ENCODE measurements at places on chromosomes 1 and 21. TPM values are rescaled to one million over a fixed set of nuclear protein-coding genes. Genes with fewer than 3 reads are reported as not detected.

- no peak for DNase-seq
These were observed 186.0 kb downstream of the LEPR start for GRCh38 chr1:65606426-65606825.

GRCh38 chr1:186164773-186165172 is 210.3 kb downstream of the TPR start:
- no peak for DNase-seq

GRCh38 chr1:77540501-77541161 is 141.8 kb downstream of the ZZZ3 start:
- no peak for DNase-seq

GRCh38 chr1:106555571-106555970 is 500.9 kb upstream of the PRMT6 start:
- no peak for DNase-seq

DNA sequence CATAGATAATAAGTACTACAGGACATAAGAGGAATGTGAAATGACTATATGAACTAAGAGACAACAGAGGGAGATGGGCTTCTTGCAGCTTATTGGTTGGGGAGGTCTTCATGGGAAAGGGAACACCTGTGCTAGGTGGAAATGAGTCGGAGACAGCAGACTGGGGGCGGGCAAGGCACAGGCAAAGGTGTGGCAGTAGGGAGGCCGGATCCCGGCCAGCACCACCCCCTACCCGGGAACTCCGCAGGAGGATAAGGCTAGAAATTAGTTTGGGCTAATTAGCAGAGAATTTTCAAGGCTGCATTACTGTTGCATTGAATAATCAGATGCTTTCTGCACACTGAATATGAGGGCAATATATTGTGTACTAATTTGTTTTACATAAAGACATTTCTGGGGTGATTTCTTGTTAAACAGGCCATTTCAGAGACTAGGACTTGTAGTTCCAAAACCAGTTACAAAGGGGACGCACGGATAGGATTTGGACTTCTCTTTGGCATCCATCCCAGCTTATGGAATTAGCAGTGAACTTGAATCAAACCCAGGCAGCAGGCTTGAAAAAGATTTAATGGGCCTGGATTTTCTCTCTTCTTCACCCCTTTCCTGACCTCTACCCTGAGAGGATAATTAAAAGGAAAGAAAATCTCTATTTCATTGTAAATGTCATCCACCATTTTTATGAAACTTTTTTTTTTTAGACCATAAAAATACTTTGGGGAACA is 2.2 kb upstream of the HUNK start:
- no peak for DNase-seq

DNA sequence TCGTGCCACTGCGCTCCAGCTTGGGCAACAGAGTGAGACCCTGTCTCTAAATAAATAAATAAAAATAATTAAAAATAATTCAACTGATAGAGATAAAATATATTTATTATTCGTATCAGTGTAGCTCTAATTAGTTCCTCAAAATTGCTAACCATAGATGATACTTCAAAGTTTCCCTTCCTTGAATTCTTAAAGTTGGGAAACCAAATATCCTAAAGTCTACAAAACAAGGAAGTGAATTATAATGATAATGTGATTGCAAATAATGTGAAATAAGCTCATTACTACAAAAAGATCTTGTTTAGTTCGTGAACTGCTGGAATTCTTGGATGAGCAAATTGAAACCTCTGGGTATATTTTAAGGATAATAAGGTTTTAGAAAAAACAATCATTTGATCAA is 60.5 kb downstream of the NUP210L start:
- DNase-seq, result no peak

DNA sequence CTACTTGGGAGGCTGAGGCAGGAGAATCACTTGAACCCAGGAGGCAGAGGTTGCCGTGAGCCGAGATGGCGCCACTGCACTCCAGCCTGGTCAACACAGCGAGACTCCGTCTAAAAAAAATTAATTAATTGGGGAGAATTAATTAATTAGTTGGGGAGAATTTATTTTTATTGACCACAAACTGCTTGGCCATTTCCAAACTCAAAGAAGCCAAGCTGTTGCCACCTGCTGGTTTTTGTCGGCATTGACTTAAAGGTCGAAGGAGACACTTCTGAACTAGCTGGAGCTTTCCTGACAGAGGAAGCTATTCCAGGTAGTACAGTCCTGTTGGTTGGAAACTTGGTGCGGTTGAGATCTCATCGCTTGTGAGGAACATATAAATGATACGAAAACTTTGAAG is 13.1 kb downstream of the MAP1LC3C start:
- DNase-seq, result no peak

GRCh38 chr1:183879494-183879893 is 74.6 kb downstream of the RGL1 start:
- DNase-seq, result no peak

DNA sequence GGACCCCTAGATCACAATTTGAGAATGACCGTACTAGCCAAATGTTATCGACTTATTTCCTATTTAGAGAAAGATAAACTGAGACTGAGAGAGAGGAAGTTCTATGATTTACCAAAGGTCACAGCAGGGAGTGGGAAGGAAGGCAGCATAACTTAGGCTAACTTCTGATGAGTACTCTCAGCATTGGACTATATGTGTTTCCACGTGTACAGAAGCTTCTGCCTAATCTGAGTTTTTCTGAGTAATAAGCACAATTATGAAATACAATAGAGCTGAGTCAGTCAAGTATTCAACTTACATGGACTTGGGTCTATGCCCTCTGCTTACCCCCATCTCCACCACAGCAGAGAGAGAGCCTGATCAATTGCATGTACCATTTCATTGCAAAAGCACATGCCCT is 88.1 kb upstream of the HIVEP3 start:
- DNase-seq, result no peak

DNA sequence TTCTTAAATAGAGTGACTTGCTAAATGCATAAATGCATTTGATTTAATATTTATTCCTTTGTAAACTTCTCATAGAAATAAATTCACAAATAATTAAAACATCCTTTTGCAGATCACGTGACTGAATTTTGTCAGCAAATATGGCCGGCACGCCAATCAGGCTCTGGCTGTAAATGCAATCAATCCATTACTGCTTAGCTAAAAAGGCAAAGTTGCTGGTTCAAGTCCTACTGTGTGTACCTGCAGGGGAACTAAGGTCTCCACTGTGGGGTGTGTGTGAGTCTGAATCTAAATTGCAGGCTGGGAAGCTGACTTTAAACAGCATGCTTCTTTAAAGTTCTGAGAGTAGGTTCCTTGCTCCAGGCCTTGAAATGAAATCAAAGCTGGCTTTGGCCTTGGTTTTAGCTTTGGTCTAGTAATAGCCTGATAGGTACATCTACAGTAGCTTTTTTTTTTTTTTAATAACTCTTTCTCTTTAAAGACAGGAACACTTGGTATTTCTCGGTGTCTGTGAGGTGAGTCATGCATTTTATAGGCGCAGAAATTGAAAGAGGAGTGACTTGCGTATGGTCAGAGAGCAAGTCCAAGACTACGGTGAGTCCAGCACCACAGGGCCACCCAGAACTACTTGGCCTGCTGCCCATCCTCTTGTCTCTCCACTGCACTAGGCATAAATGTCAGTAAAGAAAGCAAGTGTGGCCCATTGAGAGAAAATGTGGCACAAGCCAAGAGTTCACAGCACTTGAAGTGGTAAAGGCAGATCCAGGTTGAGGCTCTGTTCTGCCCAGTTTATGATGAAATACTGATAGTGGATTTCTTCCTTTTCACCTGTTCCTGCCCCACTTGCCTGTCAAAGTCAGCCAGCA is 36.2 kb upstream of the LYST start:
- no peak for DNase-seq

DNA sequence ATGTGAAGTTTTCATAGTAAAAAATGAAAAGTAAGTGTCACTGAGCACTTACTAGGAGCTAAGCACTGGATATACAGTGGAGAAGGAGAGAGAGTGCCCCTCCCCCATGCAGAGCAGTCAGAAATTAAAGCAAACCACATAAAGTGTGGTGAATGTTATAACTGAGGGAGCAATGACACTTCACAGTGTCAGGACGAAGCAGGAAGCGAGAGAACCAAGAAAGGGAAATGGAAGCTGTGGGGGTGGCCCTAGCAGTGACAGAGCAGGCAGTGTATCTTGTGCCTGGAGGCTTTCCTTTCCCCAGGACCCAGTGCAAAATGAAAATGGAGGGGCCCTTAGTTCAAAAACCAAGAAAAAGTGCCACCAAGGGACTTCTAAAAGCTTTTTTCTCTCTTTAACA is 21.5 kb upstream of the RCAN3 start:
- DNase-seq, result peak; percentile 5

DNA sequence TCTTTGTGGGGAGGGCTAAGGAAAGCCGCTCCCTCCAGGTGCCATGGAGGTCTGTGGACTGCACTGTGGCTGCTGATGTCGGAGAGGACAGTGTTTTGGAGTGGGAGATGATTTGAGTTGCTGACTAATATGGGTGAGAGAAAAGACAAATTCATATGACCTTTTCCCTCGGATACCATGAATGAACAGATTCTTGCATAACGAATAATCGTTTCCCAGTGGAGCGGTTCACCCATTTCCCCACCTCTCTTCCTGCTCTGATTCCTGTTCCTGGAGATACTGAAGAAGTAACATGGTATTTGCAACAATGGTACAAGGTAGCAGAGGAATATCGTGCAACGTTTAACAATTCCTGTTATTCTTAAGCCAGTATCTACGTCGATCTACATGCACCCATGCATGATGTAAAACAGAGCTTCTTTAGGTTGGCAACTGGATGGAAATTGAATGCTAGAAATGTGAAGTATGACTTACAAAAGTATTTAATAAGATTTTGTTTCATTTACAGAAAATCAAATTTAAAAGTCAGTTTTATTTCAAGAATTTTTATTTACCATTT is 227.1 kb downstream of the TOMM20 start:
- DNase-seq, result no peak

- DNase-seq, result no peak
These were observed 8.8 kb upstream of the FGGY start for GRCh38 chr1:59288046-59288445.

DNA sequence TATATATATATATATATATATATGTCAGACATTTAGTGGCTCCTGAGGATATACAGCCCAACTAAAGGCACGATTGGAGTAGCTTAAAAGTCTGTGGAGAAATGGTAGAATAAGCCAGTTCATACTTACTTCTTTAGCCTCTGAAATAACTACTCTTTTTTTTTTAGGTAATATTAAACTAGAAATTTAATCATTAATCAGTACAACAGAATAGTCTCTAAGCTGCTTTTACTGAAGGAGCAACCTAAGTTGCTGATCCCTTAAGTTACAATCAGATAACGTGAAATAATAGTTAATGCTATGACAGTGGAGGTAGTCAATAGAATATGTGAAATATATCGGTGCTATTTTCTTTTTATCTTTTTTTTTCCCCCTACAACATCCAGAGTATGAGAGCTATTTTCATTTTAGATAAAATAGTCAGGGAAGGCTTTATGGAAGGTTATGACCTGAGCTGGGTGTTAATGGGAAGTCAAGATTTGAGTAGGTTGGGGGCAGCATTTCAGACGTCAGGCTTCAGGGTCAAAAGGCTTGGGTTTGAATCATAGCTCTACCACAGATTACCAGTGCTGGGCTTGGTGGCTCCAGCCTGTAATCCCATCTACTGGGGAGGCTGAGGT is 15.6 kb downstream of the ZMPSTE24 start:
- no peak for DNase-seq

DNA sequence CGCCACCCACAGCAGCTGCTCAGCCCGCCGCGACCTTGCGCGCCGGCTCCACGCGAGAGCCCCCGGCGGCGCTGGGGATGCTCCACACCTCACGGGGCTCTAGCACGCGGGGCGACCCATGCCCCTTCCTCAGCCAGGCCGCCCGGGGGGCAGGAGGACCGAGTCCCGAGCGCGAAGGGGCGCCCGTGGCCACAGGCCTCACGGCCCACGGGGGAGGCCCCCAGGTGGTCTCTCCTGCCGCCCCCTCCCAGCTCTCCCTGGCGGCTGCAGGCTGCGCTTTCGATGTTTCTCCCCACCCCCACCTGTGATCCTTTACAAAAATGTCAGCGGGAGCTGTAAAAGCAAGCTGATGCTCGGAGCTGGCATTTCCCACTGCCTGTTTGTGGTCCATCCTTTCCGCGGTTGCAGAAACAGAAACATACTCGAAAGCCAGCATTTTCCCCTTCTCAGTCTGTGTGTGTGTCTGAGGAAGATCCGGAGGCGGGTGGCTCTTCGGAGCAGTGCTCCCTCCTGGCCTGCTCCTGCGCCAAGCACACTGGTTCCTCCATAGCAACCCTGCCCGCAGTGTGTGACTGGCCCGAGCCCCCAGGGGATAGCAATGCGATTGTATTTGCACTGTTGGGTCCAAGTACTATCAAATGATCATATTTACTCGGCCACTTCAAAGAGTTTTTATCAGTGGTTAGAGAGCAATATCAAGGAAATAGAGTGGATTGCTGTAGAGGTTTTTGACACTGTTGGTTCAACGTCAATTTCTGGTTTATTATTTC is 2.1 kb downstream of the KIF26B start:
- no peak for DNase-seq

DNA sequence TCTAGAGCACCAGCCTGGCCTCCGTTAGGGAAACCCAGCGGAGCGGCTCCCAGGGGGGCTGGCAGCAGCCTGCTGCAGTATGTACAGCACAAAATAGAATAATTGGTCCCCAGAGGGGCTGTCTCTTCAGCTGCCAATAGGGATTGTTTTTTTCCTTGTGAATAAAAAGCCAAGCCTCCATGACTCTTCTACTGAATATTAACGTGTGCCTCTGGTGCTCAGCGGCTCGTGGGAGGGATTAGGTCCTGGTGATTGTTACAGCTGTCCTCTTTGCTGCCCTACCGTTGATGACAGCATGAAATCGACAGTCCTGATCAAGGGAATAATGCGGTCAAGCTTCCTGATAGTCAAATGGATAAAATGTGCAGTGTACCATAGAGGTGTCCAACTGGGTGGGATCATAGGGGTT is 190.7 kb upstream of the RUNX1 start:
- peak; percentile 11 for DNase-seq

GRCh38 chr1:95352767-95353166 is 118.8 kb downstream of the RWDD3 start:
- no peak for DNase-seq

GRCh38 chr21:32119389-32119788 is 159.5 kb downstream of the MIS18A start:
- no peak for DNase-seq

ATP6V1G3 gene
- not detected for polyA plus RNA-seq

DNALI1 gene
- 1.9 TPM for polyA plus RNA-seq

AMPD1 gene
- polyA plus RNA-seq, result not detected

SPATA1 gene
- 0.22 TPM for polyA plus RNA-seq

HSF2BP gene
- polyA plus RNA-seq, result not detected

TRIM46 gene
- polyA plus RNA-seq, result 0.04 TPM

P3H1 gene
- 24.2 TPM for polyA plus RNA-seq

SPATA45 gene
- not detected for polyA plus RNA-seq

FAM163A gene
- 0.19 TPM for polyA plus RNA-seq

PDE9A gene
- polyA plus RNA-seq, result 4.3 TPM
